ENCODE measurements at places on chromosomes 5 and 9.

DNA sequence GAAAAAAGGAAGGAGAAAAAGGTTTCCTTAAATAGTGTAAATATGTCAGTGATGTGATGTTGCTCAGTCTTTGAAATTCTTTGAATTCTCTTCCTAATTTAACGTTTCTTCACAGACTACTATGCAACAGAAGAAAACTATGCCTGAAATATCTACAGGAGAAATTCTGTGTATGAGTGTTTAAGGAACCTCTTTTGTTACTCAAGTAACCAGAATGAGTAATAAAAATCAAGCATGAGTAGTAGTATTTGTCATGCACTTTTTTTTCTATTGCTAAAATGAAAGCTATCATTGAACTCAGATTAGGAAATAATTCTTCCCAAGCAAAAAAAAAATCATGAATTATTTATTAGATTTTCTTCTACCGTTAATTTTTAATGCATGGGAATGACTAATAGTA is 20.3 kb upstream of the THG1L start:
- no peak for DNase-seq

DNA sequence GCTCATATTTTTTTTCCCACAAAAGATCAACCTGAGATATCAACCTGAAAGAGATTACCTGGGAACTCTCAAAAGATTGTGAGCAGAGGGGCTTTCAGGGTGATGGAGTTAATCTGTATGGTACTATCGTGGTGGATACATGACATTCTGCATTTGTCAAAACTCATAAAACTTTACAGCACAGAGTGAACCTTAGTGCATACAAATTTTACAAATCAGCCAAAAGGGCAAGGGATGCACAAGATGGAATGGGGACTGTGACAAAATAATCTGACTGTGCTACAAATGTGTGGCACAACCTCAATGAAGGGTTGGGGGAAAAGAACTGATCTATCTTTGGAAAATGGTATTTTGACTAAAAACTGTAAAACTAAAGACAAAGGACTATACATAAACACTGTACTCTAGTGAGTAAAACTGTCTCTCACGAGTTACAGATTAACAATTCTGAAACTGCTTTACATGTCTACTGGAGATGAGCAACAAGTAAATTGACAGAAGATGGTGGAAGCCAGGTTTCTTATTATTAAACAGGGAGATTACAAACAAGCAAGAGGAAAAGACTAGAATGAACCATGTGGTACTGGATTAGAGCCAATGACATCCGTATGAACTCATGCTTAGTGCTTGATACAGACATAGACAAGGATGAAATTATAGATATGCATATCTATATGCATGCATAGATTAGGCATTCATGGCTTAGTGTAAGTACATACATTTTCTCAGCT is 24.8 kb upstream of the RLN1 start:
- no peak for DNase-seq

- DNase-seq: no peak
These were observed 209.0 kb downstream of the CWC27 start for GRCh38 chr5:64977779-64978178.

DNA sequence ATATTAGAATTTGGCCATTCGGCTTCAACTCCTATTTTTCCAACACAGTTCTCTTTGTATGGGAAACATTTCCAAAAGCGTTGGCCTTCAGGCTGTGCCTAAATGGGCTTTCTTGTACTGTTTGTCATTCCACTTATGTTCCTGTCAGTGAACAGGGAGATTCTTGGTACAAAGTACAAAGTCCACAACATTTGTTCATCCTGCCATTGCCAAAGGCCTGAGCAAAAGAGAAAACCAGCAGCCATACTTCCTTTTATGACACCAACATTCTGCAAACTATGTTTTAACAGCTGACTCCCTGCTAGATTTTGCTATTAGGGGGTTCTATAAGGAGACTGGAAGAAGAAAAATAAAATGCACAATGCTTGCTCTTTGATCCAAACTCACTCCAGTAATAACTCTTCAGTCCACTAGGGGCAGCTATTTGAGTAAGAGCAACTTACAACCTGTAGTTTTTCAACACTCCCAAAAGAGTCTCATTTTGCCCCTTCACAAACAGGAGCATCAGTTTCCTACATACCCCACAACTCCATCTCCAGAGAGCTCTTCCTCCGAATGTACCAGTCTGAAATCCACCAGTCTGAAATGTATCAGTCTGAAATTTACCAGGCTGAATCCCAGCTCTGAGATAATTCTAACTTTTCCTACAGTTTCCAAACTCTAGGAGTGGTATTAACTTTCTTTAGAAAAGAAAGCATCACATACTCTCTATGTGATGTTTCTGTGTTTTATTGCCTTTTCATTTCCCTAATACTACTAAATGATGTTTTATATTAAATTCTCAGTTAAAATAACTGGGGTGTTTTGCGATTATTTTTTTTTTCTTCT is 693.8 kb downstream of the DNAH5 start:
- no peak for DNase-seq

GRCh38 chr5:36683821-36684434 is 77.5 kb downstream of the SLC1A3 start:
- no peak for DNase-seq

GRCh38 chr9:2745560-2746380 is 28.5 kb downstream of the KCNV2 start:
- no peak for DNase-seq

GRCh38 chr5:137401946-137402345 is 97.2 kb downstream of the SPOCK1 start:
- DNase-seq: no peak

- DNase-seq: no peak
These were observed 106.8 kb upstream of the MPDZ start for GRCh38 chr9:13386316-13386715.

DNA sequence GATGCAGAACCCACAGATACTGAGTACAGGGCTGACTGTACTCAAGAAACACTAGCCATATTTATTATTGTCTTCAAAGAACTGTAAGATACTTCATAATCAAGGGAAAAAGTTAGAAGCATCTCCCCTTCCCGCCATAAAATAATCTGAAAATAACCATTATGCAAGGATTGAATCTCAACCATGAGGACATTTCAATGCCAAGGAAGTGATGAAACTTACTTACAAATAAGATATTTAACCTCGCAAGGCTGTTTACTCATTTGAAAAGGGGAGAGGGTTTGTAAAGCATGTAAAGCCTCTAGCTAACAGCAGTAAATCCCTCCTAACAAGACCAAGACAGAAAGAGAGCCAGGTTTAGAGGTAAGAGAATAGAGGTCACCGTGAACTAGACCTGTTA is 6.3 kb downstream of the MYO10 start:
- no peak for DNase-seq

- DNase-seq: no peak
These were observed 3.0 kb upstream of the CDX1 start for GRCh38 chr5:150163547-150164059.

GRCh38 chr5:62786099-62786498 is 207.5 kb downstream of the LRRC70 start:
- DNase-seq: no peak

DNA sequence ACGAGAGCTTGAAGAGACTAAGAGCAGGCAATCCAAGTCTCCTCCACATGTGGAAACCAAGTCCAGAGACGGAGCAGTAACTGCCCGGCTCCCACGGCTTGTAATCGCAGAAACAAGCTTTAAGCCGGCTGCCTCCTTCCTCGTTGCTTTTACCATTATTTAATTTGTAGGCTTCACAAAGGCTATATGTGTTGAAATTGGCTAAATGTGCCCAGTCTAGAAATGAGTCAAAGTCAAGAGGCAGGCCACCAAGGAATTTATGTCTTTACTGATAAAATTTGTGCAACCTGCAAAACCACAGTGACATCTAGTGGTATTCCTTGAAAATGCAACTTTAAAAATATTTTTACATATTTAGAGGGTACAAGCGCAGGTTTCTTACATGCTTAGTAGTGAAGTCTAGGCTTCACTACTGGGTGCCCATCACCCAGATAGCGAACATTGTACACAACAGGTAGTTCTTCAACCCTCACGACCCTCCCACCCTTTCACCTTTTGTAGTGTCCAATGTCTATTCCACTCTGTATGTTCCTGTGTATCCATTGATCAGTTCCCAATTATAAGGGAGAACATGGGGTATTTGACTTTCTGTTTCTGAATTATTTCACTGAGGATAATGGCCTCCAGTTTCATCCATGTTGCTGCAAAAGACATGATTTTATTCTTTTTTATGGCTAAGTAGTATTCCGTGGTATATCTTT is 33.5 kb upstream of the EBF1 start:
- peak; percentile 22 for DNase-seq

DNA sequence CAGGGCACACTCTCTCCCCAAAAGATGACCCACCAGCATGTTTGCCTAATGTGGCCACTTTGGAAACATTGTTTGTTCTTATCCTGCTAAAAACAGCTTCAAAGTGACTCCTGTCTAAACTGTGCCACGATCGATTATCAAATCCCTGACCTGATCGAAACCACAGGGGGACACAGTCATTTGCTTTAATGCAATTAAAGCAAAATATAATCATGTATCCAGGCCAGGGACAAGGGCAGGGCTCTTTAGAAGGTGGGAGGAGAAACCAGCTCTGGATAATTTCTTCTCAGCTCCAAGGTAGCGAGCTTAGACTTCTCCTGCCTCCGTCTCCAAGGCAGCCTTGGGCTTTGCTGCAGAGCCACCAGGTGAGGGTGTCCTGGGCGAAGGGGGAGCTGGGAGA is 95.0 kb upstream of the HAND1 start:
- DNase-seq: no peak

- DNase-seq: no peak
These were observed 23.9 kb downstream of the PIK3R1 start for GRCh38 chr5:68239487-68239886.

- no peak for DNase-seq
These were observed 320.3 kb downstream of the ACTL7B start for GRCh38 chr9:108535526-108535925.

GRCh38 chr9:81361296-81361695 is 328.1 kb downstream of the TLE1 start:
- no peak for DNase-seq

DNA sequence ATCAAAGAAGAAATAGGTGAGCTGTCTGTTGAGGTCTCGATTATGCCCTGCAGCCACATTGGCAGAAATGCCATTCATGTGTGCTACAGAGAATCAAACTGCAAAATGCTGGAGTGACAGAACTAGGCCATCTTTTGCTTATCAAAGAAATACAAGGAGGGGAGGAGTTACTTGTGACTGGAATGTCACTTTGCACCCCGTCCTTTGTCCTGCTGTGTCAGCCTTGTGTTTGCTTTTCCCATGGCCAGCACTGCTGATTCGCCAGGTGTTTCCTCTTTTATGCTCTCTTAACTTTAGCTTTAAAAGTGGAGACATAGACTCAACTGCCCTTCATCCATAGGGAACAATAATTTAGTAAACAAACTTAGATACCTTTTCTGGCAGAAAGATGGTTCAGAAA is 54.3 kb downstream of the SLC46A2 start:
- peak; percentile 96 for DNase-seq

- DNase-seq: no peak
These were observed 14.6 kb upstream of the TNIP1 start for GRCh38 chr5:151095341-151096000.

Data from NCI-H510A treated with DMSO at 0.1 percent for 48 hours (cell line).